ENCODE measurements at places on chromosomes 4 and X. TPM values are rescaled to one million over a fixed set of nuclear protein-coding genes. Genes with fewer than 3 reads are reported as not detected.

Gene UBA6
- total RNA-seq = 45.5 TPM

GRCh38 chr4:7209699-7210098 lies 17.4 kb downstream of the SORCS2 start:
- DNase-seq = no peak

GRCh38 chrX:12497832-12498591 lies 293.2 kb upstream of the PRPS2 start:
- DNase-seq = no peak

GRCh38 chr4:163694385-163694784 lies 199.9 kb downstream of the TMA16 start:
- DNase-seq = no peak

- no peak for DNase-seq
Observed at GRCh38 chrX:108299101-108299591, 139.1 kb downstream of the COL4A6 start.

DNA sequence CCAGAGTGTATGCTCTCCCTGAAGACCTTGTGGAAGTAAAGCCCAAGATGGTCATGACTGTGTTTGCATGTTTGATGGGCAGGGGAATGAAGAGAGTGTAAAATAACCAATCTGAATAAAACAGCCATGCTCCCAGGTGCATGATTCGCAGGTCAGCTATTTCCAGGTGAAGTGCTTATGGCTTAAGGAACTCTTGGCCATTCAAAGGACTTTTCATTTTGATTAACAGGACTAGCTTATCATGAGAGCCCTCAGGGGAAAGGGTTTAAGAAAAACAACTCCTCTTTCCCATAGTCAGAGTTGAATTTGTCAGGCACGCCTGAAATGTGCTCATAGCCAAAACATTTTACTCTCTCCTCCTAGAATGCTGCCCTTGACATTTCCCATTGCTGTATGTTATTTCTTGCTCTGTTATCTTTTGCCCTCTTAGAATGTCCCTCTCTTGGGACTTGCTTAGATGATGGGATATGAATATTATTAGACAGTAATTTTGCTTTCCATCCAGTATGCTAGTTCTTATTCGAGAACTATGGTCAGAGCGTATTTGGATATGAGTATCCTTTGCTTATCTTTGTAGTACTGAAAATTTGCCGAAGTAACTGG lies 88.6 kb downstream of the PLS3 start:
- no peak for DNase-seq

All from CD4-positive, alpha-beta T cell (primary cell).